Heart left ventricle (tissue), 16 donors: ENCODE measurements at places on chromosomes 4 and X.

DNA sequence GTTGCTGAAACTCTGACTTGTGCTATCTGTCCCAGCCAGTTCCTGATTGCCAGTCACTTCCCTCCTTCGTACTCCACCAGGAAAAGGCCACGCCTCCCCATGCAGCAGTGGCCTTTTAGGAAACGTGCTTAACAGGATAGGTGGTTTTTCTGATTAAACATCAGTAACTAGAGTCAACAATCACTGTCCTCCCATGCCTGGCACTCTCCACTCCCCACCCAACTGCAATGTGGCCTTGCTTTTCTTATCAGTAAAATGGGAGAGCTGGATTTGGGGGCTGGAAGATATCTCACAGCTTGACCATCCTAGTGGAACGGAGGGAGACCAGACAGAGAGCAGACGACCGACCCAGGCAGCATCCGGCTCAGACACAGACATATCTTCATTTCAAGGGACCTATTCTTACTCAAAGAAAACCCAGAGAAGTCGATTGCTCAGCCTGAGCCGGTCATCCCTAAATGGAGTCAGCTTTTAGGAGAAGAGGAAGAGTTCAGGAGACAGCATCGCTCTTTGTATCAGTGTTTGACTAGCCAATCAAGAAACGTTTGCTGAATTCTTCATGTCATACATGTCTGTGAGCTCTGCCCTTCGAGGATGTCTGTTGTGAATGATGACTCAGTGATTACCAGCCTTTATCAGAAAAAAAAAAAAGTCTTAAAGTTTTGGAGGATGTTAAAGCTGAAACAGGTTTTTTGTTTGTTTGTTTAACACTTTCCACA is 12.7 kb upstream of the UBA6 start:
- no peak for DNase-seq

DNA sequence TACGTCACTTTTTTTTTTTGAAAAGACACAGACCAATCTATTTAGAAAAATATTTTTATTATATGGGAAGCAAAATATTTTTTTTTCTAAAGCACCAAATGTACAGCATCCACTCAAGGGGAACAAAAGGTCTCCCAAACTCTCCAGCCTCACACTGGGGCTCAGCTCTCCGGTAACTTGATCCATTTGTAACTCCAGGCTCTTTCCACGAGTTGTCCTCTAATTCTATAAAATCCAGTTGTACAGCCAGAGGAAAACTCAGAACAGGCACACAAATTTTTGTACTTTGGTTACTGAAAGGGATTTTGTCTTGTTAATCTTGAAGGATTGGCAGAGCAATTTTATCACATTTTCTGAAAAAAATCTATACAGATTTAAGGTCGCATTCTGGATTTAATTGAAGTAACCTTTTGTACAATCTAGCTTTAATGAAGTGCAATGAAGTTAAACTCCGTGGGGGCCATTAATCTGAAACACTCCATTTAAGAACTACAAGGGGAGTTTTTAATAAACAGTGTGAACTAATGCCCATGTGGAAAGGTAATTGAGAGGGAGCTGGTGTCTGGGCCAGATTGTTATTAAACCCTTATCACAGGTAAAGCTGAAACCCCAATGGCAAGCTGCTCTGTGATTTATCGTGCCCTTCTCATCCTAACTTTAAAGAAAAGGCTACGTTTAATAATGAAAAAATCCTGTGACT is 161.2 kb upstream of the FRG1 start:
- no peak for DNase-seq

DNA sequence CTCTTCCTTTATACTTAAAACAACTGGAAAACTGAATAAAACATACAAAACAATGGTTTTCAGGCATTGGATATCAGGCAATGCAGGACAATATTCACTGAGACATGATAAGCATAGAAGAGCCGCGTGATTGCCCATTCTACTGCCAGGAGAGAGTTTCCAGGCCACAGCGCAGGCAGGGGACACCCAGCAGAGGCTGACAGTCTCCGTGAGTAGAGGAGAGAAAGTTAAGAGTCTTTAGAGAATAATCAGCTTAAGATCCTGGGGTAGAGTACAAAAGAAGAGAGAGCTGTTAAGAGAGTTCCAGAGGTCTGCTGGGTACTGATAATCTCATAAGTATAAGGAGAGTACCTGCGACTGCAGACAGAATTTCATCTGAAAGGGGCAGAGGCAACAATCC is 18.4 kb upstream of the FRAS1 start:
- DNase-seq = no peak

- DNase-seq = no peak
These were observed 43.8 kb upstream of the GPR173 start for GRCh38 chrX:53004811-53005210.

- DNase-seq = no peak
These were observed 1000.7 kb downstream of the STIM2 start for GRCh38 chr4:27861381-27861787.

DNA sequence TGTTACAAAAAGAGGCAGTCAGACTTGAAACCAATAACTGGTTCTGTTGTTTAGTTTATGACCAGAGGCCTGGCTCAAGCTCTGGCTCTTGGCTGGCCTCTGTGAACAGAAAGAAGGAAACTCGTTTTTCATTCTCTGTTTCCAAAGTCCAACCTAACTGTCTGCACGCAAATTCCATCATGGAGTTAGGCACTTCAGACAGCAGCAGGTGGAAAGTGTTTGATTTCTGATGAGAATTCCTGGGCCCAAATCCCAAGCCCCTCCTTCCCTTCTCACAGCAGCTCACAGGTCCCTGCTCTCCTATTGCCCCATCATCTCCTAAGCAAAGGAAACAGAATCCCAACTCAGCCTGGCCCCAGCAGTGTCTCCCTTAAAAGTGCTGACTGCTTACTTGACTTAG is 42.8 kb upstream of the FGF16 start:
- DNase-seq = no peak

DNA sequence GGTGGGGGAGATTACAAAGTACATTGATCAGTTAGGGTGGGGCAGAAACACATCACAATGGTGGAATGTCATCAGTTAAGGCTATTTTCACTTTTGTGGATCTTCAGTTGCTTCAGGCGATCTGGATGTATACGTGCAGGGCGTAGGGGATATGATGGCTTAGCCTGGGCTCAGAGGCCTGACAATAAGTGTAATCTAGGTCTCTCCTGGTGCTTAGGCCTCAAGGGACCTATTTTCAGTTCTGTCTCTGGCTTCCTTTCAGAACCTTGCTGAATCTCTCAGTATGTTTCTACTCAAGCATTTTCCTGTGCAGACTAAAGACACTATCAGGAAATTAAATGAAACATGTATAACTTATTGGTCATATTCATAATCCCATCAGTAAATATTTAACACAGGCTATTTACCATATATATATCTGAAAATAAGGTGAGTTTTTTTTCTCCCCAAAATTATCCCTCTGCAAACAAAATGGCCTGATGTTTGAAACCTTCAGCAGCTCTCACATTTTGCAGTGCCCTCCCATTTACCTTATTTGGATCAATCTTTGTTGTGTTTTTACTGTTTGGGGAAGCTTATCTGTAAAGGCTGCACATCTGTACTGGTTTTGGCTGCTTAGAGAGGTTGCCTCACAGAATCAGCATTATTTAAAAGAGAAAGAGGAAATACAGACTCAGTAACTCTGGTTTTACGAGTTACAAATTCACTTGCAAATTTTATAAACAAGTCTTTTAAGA is 2.3 kb upstream of the ZCCHC4 start:
- no peak for DNase-seq

- no peak for DNase-seq
These were observed 47.6 kb downstream of the RNF212 start for GRCh38 chr4:1065732-1066131.

DNA sequence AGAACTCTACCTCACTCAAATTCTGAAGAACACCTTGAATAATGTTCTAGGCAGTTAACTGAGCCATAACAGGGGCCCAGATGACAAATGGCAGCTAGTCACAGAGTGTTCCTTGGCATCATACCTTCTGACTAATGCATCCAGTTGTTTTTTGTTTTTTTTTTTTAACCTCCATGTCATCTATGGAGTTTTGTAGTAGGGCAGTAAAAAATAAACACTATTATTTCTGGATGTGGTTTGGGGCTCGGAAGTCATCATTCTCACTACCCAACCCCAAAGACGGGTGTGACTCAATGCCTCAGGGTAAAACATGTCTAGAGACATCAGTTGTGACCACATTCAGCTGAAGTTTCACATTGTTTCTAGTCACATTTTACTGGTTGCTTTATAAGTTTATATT is 31.2 kb upstream of the MCF2 start:
- DNase-seq = no peak

GRCh38 chr4:88697141-88697540 is 488 bp downstream of the NAP1L5 start:
- no peak for DNase-seq

- DNase-seq = peak; percentile 83
These were observed 36.9 kb downstream of the STARD8 start for GRCh38 chrX:68684291-68684918.

GRCh38 chr4:147913137-147913536 is 181.2 kb downstream of the ARHGAP10 start:
- no peak for DNase-seq

DNA sequence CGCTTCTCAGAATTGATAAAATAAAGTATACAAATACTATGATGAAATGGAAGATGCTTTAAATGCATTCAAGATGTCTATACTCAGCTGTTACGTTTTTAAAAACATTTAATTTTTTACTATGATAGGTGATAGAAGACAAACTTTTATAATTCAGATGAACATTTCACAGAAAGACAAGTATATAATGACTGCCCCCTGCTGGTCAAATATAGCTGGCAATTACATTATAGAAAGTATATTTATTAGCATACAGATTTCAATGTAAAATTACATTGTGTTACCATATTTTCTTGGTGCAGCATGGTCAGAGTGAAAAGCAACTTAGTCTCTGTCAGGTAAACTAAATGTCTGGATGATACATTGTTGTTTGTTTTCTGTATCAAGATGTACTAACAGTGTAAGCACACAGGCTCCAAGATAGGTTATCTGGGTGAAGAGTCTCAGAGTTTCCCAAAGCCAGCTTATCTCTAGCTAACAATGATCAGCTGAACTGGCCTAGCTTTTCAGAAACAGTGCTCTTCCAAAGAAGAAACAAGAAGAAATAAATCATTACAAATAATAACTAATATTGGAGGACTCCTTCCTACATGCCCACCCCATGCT is 54.1 kb downstream of the SRPX start:
- DNase-seq = no peak

GRCh38 chr4:46830971-46831454 is 78.0 kb downstream of the COX7B2 start:
- no peak for DNase-seq

DNA sequence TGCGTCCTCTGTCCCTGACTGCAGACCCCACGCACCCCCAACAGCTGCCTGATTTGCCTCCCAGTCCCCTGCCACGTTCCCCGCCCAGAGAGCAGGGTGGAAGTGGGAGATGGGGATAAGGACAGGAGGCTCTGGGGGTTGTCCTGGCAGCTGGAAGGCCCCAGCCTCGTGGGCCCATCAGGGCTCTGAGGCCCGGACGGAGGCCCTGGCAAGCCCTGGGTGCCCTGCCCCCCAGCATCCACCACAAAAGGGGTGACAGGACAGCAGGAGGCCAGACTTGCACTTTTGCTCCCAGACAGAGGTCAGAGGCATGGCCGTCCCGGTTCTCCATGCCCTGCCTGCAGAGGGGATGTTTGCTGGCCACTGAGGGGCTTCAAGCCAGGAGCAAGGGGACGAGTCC is 4.7 kb downstream of the SH3TC1 start:
- no peak for DNase-seq

GRCh38 chr4:97208749-97209148 is 934.5 kb downstream of the STPG2 start:
- DNase-seq = no peak

DNA sequence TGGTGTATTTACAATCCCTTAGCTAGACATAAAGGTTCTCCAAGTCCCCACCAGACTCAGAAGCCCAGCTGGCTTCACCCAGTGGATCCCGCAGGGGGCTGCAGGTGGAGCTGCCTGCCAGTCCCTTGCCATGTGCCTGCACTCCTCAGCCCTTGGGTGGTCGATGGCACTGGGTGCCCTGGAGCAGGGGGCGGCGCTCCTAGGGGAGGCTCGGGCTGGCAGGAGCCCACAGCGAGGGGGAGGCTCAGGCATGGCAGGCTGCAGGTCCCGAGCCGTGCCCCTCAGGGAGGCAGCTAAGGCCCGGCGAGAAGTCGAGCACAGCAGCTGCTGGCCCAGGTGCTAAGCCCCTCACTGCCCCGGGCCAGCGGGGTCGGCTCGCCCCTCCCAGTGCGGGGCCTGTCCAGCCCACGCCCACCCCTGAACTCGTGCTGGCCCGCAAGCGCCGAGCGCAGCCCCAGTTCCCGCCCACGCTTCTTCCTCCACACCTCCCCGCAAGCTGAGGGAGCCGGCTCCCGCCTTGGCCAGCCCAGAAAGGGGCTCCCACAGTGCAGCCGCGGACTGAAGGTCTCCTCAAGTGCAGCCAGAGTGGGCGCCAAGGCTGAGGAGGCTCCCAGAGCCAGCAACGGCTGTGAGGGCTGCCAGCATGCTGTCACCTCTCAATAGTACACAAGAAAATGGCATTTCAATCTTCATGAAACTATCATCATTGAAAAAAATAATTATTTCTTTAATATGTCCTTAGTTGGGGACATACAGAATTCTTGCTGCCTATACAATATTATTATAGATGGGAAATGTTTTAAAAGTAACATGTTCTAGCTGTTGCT is 189.1 kb downstream of the SLC7A11 start:
- DNase-seq = no peak

DNA sequence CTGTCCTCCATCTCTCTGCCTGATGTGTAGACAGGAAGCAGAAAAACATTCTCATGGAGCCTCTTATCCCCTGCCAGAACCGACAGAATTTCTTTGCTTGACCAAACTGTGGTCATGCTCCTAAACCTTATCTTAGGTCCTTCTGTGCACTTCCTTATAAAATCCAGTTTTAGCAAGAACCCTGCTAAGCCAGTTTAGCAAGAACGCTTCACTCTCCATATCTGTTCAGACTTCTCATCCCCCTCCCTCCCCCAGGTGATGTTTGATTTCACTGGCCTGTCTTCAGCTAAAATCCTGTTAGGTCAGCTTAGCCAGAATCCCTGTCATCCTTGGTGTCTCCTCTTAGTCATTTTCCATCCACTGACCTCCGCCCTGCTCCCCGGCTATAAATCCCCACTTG is 1130.9 kb upstream of the PRKX start:
- no peak for DNase-seq

- no peak for DNase-seq
These were observed 350.9 kb upstream of the F9 start for GRCh38 chrX:139179592-139179991.

DNA sequence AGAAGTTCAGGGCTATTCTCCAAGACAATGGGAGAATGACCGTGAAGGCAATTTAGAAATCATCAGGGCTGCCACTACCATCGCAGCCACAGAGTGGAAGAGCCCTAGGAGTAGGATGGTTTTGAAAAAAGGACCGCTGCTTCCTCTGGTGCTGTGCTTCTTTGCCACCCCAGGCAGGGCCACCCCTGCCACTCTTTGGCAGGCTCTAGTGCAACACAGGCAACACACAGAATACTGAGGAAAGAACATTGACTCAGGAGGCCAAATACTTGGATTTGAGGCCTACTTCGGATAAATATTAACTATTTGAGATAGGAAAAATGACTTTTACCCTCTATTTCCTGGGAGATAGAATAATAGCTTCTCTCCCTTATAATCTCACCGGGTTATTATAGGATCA is 228.9 kb upstream of the BOD1L1 start:
- DNase-seq = no peak

- DNase-seq = no peak
These were observed 43.9 kb downstream of the PTTG2 start for GRCh38 chr4:38004062-38004461.

- no peak for DNase-seq
These were observed 23.1 kb upstream of the TMEM184C start for GRCh38 chr4:147594107-147594506.
